ENCODE measurements at places on chromosomes 16 and 17.

DNA sequence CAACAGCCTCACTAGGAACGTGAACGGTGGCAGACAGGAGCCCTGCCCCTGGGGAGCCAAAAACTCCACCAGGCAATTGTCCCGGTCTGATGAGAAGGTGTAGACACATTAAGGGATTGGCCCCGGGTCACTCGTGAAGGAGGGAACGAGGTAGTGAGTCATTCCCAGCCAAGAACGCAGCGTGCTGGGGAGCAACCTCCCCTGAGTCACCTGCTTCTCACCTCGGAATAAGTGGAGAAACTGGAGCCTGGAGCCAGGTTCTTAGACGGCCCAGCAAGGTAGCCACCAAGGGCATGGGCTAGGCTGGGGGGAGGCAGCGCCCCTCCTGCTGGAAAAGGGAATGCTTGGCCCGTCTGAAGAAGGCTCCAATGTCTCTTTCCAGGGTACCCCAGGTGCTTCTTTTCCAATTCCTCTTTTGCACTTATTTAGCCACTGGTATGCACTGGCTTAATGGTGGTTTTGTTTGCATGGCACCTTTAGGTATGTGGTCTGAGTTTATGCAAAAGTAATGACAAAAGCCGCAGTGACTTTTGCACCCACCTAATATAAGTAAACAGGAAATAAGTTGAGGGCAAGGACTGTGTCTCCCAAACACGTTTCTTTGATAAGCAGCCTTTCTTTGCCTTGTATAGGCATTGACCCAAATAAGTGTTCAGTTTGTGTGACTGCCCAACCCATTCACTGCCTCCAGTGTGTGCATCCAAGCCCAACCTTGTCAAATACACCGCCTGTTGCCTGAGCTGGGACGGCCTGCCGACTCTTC is 1.8 kb upstream of the HELZ start:
- DNase-seq = no peak

DNA sequence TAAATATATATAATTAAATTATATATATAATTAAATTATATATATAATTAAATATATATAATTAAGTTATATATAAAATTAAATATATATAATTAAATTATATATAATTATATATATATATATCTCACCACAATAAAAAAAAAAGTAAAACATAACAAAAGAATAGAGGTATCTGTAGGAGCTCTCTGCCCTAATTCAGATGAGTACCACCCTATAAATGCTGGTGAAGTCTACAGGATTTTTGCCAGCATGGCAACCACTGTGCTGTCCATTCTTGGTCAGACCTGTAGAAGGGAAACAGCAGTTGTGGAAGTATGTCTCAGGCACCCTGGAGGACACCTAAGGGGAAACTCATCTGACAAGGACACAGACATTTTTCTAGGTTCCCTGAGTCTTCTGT is 259.7 kb downstream of the PRKCA start:
- no peak for DNase-seq

GRCh38 chr17:30234964-30235363 is 533 bp downstream of the SLC6A4 start:
- DNase-seq = no peak

GRCh38 chr17:78853926-78854394 is 13.3 kb upstream of the USP36 start:
- DNase-seq = no peak

GRCh38 chr16:4522051-4522581 is 16.5 kb downstream of the CDIP1 start:
- no peak for DNase-seq

DNA sequence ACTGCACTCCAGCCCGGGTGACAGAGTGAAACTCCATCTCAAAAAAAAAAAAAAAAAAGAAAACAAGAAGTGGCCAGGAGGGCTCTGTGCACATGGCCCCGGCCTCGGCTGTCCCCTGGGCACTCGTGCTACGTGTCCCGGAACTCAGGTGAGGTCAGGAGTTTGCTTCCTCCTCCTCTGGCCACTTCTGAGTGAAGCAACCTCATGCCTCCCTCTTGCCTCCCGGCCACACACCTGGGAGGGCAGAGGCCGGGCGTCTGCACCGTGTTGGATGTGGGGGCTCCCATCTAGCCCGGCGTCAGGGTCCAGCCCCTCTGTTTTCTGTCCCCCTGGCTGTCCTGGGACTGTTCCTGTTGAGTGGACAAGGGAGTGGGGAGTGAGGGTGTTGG is 22.2 kb downstream of the ASPSCR1 start:
- no peak for DNase-seq

DNA sequence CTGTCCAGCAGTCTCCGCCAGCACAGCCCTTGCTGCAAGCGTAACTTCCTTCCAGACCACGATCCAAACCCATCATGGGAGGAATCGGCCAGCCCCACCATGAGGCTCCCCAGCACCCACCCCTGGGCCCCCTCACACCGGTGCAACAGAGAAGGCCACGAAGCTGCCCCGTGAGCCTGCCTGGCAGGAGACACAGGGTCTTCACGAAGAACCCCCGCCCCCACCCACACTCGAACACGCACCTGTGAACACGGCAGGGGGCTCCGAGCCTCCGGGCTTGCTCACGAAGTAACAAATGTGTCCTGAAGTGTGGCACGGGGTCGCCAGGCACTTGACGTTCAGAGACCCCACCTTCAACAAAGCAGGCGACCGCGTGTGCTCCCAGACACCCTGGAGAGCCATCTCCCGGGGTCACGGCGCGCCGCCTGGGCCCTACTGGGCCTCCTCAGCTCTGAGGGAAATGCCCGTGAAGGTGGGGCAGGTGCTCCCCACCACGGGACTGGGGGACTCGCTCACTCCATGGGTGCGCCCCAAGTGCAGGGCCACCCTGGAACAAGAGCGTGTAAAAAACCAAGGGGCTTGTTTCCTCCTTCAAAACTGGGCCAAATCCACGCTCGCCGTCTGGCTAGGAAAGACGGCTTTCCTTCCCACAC is 7.6 kb downstream of the HAGH start:
- DNase-seq = no peak

DNA sequence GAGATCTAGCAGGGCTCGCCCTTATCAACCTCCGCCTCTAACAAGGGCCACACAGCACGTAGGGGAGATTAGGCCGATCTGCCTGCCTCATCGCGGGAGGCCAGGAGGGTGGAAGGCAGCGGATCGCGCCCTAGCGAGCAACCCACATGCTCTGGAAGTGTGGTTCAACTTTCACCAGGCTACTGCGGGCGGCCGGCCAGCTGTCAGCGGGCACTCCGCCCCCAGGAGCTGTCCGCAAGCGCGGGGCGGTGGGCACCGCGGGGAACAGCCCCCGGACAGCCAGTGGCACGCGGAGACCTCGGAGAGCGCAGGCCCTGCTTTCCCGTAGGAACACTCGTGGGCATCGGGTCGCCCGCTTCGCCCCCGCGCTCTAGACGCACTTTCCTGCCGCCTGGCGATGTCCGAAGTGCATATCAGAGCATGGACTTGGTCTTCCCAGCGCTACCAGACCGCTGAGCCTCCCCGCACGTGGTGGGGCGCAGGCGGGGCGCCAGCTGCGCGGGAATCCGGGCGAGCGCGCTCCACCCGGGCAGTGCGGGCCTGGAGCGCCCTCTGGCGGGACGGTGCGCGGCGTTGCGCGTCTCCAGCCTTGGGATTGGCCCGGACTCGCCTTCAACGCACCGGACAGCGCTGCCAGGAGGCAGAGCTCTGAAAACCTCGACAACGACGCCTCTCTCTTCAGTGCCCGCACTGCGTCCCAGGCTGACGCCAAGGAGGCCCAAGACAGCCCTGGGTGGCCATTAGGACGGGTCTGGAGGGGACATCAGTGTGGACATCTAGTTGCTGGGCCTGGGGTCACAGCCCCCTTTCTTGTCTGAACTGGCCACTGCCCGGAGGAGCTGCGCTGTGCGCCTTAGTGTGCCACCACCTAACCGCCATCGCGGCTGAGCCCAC is 3.6 kb upstream of the ZNHIT3 start:
- DNase-seq = peak; percentile 55

DNA sequence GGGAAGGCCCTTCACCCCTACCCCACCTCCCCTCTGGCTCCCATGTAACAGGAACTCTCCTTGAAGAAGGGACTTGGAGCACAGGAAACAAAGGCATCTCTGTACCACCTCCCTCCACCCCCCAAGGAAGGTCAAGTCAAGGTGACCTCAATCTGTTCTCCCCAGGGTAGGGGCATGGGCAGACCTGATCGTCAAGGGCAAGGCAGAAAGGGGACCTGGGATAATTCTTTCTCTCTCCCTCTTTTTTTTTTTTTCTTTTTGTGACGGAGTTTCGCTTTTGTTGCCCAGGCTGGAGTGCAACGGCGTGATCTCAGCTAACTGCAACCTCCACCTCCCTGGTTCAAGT is 4.3 kb upstream of the STAT5A start:
- no peak for DNase-seq

GRCh38 chr17:3043737-3044365 is 19.6 kb downstream of the OR1D5 start:
- DNase-seq = no peak

DNA sequence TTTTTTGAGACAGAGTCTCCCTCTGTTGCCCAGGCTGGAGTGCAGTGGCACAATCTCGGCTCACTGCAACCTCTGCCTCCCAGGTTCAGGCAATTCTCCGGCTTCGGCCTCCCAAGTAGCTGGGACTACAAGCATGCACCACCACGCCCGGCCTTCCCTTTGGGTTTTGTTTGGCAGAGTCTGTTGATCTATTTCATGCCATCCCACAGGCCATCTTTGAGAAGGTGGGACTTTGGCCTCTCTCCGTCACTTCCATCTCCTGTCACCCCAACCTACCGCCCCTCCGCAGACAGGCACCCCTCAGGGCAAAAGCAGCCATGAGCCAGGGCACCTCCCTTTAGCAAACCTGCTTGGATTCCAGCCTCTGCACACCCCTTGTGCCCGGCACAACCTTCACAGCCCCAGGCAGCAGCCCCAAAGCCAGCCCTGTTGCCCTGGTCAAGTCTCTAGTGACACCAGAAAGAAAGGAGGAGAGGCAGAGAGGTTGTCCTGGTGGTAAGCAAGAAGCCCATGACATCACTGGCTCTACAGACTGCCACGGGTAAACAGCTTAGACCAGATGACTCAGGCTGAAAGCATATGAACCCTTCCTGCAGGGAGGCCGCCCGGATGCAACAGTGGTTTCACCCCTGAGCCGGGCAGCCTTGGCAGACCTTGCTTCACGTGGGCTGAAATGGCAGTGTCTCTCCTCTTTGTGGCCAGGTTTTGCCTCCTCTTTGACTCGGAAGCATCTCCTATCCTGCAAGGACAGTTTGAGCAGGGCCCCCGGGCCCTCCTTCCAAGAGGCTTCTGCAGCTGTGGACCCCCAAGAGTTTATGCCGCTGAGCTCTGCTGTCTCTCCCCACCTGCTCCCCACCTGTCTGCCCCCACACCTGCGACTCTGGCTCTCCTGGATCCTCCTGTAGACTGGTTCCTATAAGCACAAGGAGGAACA is 8.1 kb upstream of the TIMP2 start:
- DNase-seq = peak; percentile 92

GRCh38 chr17:1019451-1019850 is 22.5 kb downstream of the TIMM22 start:
- no peak for DNase-seq

DNA sequence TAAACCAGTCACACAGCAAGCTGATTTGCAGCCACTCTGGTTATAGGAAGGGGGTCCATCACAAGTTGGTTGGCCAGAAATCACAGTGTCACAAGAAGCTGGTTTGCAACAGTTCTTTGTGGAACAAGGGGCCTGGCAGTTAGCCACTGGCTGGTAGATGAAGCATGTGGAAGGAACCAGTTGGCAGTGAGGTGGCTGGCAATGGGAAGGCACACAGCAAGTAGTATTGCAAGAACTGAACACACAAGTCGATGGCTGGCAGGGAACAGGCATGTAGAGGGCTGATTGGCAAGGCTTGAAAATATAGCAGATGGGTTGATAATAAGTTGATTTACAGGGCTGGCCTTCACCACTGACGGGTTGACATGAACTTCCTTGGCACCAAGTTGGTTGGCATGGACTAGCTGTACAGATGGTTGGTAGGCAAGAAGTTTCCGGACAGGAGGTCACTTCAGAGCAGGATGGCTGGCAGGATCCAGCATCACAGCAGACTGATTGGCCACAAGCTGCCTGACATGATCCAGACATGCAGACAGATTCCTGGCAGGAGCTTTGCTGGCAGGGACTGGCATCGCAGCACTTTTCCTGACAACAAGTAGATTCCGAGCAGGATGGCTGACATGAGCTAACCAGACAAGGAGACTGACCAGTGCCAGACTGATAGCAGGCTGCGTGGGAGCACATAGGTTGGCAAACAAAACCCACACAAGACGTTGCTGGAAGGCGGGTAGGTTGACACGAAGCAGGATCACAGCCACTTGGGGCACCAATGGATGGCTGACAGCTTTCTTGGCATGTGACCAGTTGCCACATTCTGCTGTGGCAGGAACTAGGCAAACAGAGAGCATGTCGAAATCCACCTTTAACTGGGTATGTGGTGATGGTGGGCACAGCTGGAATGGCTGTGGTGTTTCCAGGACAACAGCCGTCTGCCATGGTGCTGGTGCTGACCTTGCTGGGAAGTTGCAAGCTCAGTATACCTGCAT is at the start of gene KRTAP29-1:
Gene KRTAP29-1, minus strand, starts transcription at position 936 of the 986 bp plus-strand sequence. Its CDS starts 0 bp downstream, at position 936.
- no peak for DNase-seq

DNA sequence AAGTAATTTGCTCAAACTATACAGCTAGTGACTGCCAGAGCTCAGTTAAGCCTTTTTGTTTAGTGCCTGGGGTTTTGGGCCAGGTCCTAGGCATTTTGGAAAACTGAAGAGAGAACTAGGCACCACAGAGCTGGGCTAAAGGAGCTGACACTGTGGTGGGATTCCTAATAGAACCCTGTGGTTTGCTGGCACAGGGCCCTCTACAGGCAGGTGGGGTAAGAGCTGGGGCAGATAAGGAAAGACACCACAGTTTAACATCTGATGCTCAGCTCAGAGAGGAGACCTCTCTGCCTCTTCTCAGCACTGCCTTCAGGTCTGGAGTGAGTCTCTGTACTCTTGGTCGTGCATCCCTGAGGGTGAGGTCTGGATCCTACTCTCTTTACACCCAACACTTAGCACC is 121.2 kb downstream of the SNX11 start:
- no peak for DNase-seq

DNA sequence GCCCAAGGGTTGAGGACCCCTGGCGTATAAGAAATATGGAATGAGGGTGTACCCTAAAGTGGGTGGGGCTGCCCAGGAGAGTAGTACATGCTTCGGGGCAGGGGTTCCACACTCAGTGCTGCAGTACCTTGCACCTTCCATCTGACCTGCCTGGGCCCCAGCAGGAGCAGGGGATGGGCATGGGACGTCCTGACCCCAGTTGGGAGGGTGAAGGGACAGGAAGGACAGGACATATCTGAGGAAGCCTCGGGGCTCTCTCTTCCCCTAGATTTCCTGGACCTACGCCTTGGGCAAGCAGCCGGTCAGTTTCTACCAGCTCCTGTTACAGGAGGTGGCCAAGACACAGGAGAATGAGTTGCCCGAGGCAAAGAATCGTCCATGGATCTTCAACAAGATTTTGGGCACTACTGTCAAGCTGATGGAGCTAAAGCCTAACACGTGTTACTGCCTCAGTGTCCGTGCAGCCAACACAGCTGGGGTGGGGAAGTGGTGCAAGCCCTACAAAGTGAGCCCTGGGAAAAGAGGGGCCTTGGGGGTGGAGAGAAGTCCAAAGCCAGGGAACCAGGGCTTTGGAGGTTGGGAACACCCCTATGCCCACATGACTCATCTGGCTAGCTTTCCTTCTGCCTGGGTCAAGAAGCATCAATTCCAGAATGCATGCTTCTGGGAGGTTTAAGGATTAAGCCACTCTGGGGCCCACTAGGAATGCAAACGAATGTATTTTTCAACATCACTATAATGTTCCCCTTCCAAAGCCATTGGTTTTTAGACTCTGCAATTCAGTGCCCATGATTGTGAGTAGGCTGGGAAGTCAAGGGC is 7.9 kb downstream of the FNDC8 start:
- DNase-seq = no peak
